H9 (cell line): ENCODE measurements at places on chromosomes 4 and X. TPM values are rescaled to one million over a fixed set of nuclear protein-coding genes. Genes with fewer than 3 reads are reported as not detected.
A peak's percentile ranks its signal among the peaks of the same experiment; 100 is the strongest.

Gene ART3
- total RNA-seq: 0.33 and 0.74 TPM in 2 replicates

GRCh38 chr4:187744911-187745310 is 250.7 kb upstream of the ZFP42 start:
- H3K4me1 ChIP-seq: no peaks in the 10 kb centered on the region
- peaks cover 2% of the 10 kb centered on the region for H3K36me3 ChIP-seq
- DNase-seq: no peak
- H3K27ac ChIP-seq: no peak overlapping the region
- H3K27me3 ChIP-seq: no peaks in the 10 kb centered on the region

- H3K27me3 ChIP-seq: no peaks in the 10 kb centered on the region
- H3K4me1 ChIP-seq: peaks cover 12% of the 10 kb centered on the region; the same call in 1 of the 2 replicates
- peak overlapping the region; percentile 38; the same call in 1 of the 3 replicates for H3K4me3 ChIP-seq
- no peak overlapping the region for H3K27ac ChIP-seq
- peaks cover 22% of the 10 kb centered on the region for H3K36me3 ChIP-seq
These were observed 35.5 kb downstream of the DLG3 start for GRCh38 chrX:70479922-70480659.

GRCh38 chr4:26157541-26157940 is 163.3 kb upstream of the RBPJ start:
- H3K27me3 ChIP-seq: no peaks in the 10 kb centered on the region
- DNase-seq: no peak
- H3K4me3 ChIP-seq: no peak overlapping the region
- H3K36me3 ChIP-seq: no peaks in the 10 kb centered on the region
- no peaks in the 10 kb centered on the region for H3K4me1 ChIP-seq
- no peak overlapping the region for H3K27ac ChIP-seq

GRCh38 chrX:82912382-82912781 is 595.7 kb upstream of the POU3F4 start:
- H3K4me1 ChIP-seq: no peaks in the 10 kb centered on the region
- no peak overlapping the region for H3K27ac ChIP-seq
- H3K36me3 ChIP-seq: peaks cover 2% of the 10 kb centered on the region; the same call in 2 of the 3 replicates
- no peak overlapping the region for H3K4me3 ChIP-seq

Gene SLC49A3
- 6.8 and 6.9 TPM in 2 replicates for total RNA-seq

- no peak overlapping the region for H3K4me3 ChIP-seq
- H3K36me3 ChIP-seq: peaks cover 4% of the 10 kb centered on the region; the same call in 1 of the 2 replicates
- H3K27me3 ChIP-seq: peaks cover 6% of the 10 kb centered on the region; the same call in 1 of the 2 replicates
- no peaks in the 10 kb centered on the region for H3K4me1 ChIP-seq
- DNase-seq: no peak
- no peak overlapping the region for H3K27ac ChIP-seq
These were observed 5.3 kb upstream of the ADRA2C start for GRCh38 chr4:3760841-3761240.

Gene NPY1R
- total RNA-seq: 24.0 and 27.3 TPM in 2 replicates

Gene MEPE
- not detected in 2 replicates for total RNA-seq

DNA sequence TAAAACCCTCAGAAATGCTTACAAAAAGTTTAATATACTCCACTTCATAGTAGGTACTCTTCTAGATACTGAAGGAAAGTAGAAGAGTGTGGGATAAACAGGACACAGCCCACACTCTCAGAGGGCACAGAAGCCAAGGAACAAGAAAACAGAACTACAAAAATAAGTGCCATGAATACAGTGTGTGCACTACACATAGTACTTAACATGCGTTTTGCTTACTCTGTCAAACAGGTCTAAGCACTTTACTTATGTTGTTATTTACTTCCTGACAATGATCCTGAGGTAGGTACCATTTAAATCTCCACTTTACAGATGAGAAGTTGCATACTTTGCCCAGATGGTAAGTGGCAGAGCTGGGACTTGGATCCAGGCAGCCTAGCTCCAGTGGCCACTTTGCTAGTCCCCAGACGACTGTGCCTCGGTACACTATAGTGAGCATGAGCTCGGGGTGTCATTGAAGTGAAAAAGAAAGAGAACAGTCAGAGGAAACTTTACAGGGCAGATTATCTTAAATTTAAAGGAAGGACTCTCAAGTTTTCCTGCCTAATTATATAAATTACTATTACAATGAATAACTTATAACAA is 120.3 kb downstream of the BANK1 start:
- no peaks in the 10 kb centered on the region; the same call in 1 of the 2 replicates for H3K36me3 ChIP-seq
- no peak for DNase-seq
- H3K4me1 ChIP-seq: no peaks in the 10 kb centered on the region
- H3K27ac ChIP-seq: no peak overlapping the region
- H3K27me3 ChIP-seq: no peaks in the 10 kb centered on the region
- H3K4me3 ChIP-seq: no peak overlapping the region

DNA sequence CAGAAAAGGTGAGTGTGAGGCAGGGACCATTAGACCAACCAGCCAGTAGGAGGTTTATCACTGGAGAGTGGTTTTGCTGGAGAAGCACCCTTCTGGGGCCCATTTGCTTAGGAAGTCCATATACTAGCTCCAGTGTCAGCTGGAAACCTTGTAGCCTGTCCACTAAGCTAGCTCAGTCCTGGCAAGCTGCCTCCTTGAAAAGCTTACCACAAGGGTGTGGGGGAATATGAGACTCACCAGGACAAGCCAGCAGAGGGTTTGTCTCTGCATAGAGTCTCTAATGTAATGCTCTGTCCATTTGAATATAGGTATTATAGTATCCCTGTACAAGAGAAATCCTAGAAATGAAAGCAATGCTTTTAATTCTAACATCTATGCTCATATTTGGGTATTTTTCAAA is 86.3 kb downstream of the FBXL5 start:
- H3K36me3 ChIP-seq: peaks cover 7% of the 10 kb centered on the region; the same call in 2 of the 3 replicates
- no peak overlapping the region for H3K27ac ChIP-seq
- no peak for DNase-seq
- no peaks in the 10 kb centered on the region for H3K27me3 ChIP-seq
- no peak overlapping the region for H3K4me3 ChIP-seq

Gene ZNF718
- 11.1 and 12.5 TPM in 2 replicates for total RNA-seq

GRCh38 chrX:149274516-149275105 is 230.5 kb downstream of the IDS start:
- no peak for DNase-seq
- no peaks in the 10 kb centered on the region for H3K36me3 ChIP-seq
- H3K4me1 ChIP-seq: no peaks in the 10 kb centered on the region
- no peaks in the 10 kb centered on the region for H3K27me3 ChIP-seq
- H3K27ac ChIP-seq: no peak overlapping the region
- H3K4me3 ChIP-seq: no peak overlapping the region

DNA sequence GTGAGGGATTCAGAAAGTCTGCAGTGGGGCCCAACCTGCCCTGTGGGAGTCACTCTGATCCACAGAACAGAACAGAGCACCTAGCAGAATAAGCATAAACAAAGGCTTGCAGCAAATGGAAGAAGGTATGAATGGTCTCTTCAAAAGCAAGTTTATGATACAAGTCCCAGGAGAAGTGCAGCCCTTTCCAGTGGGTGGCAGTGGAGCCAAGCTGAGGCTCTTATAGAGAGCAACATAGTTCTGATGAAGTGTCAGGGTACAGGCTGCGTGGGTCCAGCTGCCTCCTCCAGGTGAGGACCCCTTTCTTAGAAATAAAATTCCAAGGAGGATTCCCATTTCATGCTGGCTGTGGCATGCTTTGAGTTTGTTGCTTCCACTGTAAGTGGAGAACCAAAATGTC is 88.8 kb upstream of the PAK3 start:
- H3K4me1 ChIP-seq: no peaks in the 10 kb centered on the region; the same call in 1 of the 2 replicates
- no peak for DNase-seq
- no peak overlapping the region for H3K4me3 ChIP-seq
- no peak overlapping the region for H3K27ac ChIP-seq

DNA sequence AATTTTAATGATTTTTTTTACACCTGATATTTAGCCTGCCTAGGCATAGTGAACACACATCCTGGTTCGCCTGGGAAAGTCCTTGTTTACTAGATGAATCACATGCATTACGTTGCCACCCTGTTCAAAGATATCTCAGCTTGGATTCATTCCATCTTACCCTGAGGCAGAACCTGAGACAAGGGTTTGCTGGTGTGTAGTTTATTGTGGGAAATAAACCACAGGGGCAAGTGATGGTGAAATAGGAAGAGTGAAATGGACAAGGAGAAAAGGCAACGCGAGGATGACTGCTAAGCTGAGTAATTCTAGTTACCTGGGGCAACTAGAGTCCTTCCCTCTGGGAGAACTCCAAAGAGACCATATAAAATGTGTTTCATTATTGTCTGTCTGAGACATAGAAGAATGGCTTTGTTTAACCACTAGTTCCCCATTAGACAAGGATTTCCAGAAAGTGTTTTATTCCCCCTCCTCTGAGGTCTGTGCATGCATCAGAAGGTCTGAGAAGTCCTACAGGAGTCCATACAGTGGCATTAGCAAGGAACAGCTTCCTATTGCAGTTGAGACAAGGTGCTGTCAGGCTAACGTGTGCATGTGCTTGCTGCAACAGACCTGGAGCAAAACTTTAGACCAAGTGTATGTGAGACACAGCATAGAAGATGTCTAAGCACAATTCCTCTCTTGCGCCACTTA is 797.3 kb upstream of the FRG1 start:
- H3K27me3 ChIP-seq: no peaks in the 10 kb centered on the region
- H3K4me3 ChIP-seq: no peak overlapping the region
- no peaks in the 10 kb centered on the region for H3K36me3 ChIP-seq
- no peak overlapping the region for H3K27ac ChIP-seq
- H3K4me1 ChIP-seq: no peaks in the 10 kb centered on the region

GRCh38 chr4:87974856-87975462 is 555 bp upstream of the SPP1 start:
- H3K4me3 ChIP-seq: no peak overlapping the region; the same call in 1 of the 2 replicates
- peak; percentile 49 for DNase-seq
- no peak overlapping the region for H3K27ac ChIP-seq
- H3K36me3 ChIP-seq: no peaks in the 10 kb centered on the region; the same call in 2 of the 3 replicates

DNA sequence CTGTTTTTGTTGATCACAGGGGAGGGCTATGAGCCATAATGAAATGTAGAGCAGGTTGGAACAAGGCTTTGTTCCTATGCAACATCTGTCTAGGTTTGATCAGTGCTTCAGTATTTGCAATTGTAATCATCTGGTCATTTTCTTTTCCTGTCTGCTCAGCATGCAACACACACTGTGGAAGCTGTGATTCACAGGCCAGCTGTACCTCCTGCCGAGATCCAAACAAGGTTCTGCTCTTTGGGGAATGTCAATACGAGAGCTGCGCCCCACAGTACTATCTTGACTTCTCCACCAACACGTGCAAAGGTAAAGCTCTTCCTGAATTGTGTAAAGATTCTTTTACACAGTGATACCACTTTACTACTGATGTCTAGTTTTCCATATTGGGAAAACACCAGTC is 181.9 kb upstream of the ANXA3 start:
- peaks cover 9% of the 10 kb centered on the region; the same call in 1 of the 2 replicates for H3K4me1 ChIP-seq
- no peak overlapping the region for H3K4me3 ChIP-seq
- DNase-seq: peak; percentile 52
- no peaks in the 10 kb centered on the region for H3K27me3 ChIP-seq
- H3K27ac ChIP-seq: no peak overlapping the region

- no peak overlapping the region for H3K4me3 ChIP-seq
- H3K36me3 ChIP-seq: no peaks in the 10 kb centered on the region
- DNase-seq: no peak
These were observed 245.9 kb downstream of the HS3ST1 start for GRCh38 chr4:11182586-11183355.

DNA sequence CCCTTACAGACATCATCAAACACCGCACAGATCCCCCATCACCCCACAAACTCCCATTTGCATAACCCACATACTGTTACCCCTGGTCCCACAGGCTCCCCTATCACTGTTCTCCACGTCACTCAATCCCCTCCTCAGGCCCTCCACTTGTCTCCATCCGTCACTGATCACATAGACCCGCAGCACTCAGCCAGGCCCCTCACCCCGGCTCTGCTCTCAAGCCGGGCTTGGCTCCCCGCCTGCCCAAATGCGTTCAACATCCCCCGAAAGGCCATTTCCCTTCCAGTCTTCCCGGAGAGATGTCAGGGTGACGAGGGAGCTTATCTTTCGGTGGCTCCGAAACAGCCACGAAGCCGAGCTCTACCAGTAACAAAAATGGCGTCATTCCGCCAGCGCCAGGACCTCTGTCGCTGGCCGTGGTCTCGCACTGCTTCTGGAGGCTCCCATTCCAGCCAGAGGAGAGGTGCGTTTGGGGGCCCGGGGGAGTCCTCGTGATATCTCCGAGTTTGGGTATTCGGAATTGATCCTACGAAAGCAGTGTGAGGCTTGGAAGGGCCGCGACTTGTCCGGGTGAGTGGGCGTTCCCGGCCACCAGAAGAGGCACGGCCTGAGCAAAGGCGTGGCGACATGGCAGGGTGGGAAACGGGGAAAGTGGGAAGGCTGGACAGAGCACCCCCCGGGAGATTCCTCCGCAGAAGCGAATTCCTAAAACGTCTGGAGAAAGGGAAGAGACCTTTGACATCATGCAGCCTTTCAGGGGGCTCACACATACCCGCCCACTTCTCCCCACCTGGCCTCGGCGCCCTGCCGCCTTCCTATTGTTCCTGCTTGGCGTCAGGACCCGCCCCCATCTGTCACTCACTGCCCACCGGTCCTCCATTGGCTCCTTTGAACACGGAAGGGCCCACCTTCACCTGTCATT is at the start of gene ZNF630:
Gene ZNF630 (minus strand): TSS at position 577 of the 922 bp plus-strand sequence. CDS start 4,754 bp downstream, outside the sequence.
- H3K27me3 ChIP-seq: no peaks in the 10 kb centered on the region
- no peaks in the 10 kb centered on the region for H3K4me1 ChIP-seq
- H3K27ac ChIP-seq: no peak within 1 kb of the TSS
- peak; percentile 84 for DNase-seq
- peak within 1 kb of the TSS; percentile 87 for H3K4me3 ChIP-seq

GRCh38 chr4:73308286-73308685 is 49.7 kb upstream of the ANKRD17 start:
- H3K36me3 ChIP-seq: no peaks in the 10 kb centered on the region
- no peaks in the 10 kb centered on the region for H3K4me1 ChIP-seq
- H3K27ac ChIP-seq: no peak overlapping the region
- no peak for DNase-seq

- H3K27me3 ChIP-seq: no peaks in the 10 kb centered on the region
- no peak overlapping the region for H3K4me3 ChIP-seq
- no peak for DNase-seq
- no peaks in the 10 kb centered on the region; the same call in 1 of the 2 replicates for H3K4me1 ChIP-seq
These were observed 754.8 kb downstream of the RAB28 start for GRCh38 chr4:12729384-12729783.

DNA sequence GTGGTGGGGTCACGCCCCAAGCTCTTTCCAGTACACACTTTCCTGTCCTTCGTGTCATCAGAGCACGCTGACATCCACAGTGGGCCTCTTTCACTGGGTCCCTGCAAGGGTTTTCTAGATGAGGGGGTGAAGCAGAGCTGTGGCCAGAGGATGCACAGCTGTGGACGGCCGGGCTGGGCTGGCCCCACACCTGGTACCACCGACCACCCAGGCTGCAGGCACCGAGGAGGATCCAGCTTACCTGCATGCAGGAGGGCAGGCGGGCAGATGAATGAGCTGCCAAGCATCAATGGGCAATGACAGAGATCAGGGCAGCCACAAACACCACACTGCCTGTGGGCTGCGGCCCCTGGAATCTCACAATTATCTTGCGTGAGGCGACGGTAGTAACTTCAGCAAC is 9.5 kb upstream of the GRPEL1 start:
- no peak overlapping the region for H3K4me3 ChIP-seq
- DNase-seq: no peak
- no peaks in the 10 kb centered on the region for H3K36me3 ChIP-seq
- no peaks in the 10 kb centered on the region for H3K4me1 ChIP-seq
- H3K27me3 ChIP-seq: no peaks in the 10 kb centered on the region

Gene RAB39B
- 6.8 and 7.2 TPM in 2 replicates for total RNA-seq
